ENCODE measurements at places on chromosomes 3 and 15. TPM values are rescaled to one million over a fixed set of nuclear protein-coding genes. Genes with fewer than 3 reads are reported as not detected.

GRCh38 chr3:151281671-151282324 lies 3.5 kb upstream of the P2RY14 start:
- no peak for DNase-seq

DNA sequence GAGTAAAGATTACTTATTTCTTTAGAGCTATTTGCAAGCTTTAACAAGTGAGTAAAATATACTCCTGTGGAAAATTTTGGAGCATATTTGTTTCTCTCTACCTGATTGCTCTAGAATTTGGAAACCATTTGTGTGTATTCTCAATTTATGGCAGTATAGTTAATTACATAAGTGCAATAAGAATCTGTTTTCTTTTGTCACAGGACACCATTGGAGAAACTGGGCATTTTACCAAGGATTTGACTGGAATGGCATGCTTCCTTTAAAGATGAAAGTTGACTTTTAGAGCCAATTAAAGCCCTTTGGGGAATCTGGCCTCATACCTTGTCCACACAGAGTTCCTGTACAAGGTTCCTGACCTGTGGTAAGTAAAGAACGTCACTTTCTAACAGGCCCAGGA lies 38.4 kb downstream of the PAQR5 start:
- no peak for DNase-seq

- no peak for DNase-seq
These were observed 158.2 kb upstream of the ARHGEF26 start for GRCh38 chr3:153963012-153963411.

DNA sequence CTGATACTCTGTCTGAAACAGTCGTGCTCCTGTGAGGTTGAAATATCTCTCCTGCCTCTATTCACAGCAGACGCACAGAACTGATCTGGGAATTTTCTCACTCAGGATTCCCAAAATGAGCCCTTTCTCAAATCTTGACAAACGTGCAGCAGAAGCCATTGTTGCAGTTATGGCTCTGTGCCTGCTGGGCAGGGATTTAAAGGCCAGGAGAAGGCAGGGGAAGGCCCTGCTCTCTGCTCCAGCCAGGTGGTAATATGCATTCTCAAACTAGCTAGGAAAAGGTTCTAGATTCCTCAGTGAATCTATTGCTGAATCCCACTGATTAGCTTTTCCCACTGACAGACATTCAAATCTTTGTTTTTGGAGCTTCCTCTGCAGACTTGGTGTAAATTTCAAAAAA lies 2.2 kb downstream of the MINAR1 start:
- DNase-seq: no peak

DNA sequence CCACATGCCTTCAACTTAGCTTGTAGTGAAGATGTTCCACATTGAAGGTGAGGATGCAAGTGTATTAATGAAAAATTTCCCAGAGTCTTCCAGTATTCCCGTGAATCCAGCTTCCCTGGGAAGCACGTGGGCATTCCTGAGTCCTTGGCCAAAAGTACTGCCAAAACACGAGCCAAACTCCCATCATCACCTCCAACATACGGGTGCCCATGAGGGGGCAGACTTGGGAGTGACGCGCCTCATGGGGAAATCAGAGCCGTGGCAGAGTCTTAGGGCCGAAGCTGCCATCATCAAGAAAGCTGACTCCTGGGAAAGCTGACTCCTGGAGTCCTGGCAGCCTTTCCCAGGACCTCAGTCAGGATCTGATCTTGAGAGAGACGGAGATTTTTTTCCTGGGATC lies 20.1 kb upstream of the TM2D3 start:
- DNase-seq: no peak

DNA sequence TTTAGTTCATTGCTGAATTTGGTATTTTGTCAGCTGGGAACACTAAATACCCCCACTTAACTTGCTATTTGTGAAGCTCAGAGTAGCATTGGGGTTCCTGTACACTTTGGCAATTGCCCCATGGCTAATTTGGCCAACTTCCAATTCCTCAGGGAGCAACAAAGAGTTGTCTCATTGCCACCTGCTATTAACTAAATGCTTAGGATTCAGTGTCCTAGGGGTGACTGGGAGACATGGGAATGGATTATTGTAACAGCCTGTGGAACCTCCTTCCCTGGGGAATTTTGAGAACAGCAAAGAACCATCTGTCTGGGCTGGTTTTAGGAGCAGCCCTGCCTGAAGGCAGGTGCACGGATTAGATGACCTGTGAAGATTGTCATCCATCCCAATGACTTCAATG lies 437.4 kb upstream of the TPRG1 start:
- DNase-seq: no peak

DNA sequence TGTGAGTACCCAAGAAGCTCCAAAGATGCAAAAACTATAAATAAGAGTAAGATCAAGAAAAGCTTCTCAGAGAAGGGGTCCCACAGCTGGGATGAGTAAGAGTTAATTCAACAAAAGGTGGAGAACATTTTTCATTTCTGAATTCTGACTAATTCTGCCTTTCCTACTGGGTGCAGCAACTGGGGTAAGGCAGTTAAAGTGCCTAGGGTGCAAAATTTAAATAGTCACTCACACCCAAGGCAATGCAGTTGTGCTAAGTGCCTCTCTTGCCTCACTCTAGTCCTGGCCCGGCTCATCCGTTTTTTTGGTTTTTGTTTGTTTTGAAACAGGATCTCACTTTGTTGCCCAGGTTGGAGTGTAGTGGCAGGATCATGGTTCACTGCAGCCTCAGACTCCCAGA lies 240.2 kb downstream of the TP63 start:
- DNase-seq: no peak

- no peak for DNase-seq
These were observed 36.5 kb downstream of the HCN4 start for GRCh38 chr15:73331991-73332925.

DNA sequence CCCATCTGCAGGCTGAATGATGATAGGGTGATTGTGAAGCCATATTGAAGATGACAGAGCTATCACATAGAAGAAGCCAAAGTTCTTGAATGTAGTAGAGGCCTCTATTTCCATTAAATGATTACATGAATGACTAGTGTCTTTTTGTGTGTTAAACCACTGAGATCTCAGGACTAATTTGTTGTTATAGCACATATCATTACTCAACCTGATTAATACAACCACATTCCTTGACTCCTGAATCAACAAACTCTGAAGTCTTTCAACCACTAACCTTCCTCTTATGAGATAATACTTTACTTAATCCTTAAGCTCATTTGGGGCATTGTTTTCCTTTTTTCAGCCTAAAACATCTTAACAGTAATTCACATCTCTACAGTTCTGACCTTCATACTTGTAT lies 564.5 kb upstream of the ADAMTS9 start:
- no peak for DNase-seq

- peak; percentile 68 for DNase-seq
These were observed 227.3 kb downstream of the ITPR1 start for GRCh38 chr3:4720316-4721075.

GRCh38 chr15:94761574-94761973 lies 530.2 kb downstream of the MCTP2 start:
- no peak for DNase-seq

DNA sequence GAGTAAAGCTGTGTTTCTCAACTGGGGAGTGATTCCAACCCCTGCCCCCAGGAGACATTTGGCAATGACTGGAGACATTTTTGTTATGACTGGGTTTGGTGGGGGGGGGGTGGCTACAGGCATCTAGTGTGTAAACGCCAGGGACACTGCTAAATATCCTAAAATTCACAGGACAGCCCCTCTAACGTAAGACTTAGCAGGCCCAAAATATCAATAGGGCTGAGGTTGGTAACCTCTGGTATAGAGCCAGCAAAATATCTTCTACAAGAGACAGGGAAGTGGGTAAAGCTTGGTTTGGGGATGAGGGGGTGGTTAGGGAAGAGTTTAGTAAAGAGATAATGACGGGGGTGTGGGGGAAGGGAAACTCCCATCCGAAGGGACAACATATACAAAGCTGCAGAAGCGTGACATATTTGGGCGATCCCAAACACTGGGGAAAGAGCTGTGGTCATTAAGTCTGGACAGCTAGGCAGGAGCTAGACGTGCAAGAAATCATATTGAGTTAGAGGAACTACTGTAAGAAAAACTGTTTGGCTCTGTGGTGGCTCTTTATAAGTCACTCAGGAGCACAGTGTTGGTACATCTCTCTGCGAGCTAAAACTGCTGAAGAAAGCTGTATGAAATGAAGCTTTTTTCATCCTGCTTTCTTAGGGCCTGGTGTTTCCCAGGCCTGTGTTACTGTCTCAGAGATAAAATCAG lies 697 bp upstream of the TRIM69 start:
- DNase-seq: no peak

GRCh38 chr3:35592589-35593295 lies 46.6 kb upstream of the ARPP21 start:
- DNase-seq: no peak

DNA sequence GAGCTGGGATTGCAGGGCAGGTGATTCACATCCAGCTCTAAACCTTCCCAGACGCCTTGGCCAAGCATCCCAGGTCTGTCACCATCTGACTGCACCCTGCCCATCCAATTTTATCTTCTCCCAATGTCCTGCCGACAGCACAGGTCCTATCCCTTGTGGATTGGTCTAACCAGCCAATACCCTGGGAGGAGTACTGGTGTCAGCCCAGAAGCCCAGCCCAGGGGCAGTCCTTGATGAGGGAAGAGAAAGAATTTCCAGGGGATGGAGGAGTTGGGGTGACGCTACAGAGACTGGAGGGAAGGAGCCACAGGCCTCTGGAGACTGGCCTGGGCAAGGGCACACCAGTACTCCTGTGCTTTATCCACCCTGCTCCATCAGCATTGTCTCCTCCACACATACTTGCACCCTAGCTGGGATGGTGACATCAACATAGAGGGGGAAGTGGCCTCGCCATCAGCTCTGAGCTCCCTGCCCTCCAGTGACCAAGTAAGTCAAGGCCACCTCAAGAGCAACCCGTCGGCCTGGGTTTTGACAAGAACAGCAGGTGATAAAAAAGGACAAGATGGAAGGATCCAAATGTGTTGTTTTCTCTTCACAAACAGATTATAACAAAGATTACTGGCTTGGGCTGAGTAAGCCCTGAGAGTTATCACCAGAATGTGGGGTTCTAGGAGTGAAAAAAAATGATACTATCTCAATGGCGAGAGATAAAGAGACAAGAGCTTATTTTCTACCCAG lies 114.6 kb downstream of the AQP9 start:
- no peak for DNase-seq

DNA sequence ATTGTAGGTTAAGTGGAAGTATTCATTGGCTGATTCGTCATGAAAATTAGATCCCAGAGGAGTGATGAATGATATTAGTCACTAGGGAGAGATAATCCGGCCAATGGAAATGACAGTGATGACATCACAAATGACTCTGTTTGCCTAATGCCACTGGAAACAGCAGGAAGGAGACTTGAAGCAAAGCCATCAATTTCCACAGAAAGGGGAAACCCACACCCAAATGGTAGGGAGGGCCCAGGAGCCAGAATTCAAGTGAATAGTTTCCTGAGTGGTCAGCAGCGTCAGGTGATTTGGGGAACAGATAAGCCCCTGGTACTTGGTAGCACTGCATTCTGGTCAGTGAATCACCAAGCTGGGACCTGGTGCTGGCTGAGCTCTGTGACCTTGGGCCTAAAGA lies 3.3 kb upstream of the ADAMTS9 start:
- DNase-seq: no peak

- DNase-seq: no peak
These were observed 118.1 kb upstream of the SLC6A11 start for GRCh38 chr3:10697918-10698317.

DNA sequence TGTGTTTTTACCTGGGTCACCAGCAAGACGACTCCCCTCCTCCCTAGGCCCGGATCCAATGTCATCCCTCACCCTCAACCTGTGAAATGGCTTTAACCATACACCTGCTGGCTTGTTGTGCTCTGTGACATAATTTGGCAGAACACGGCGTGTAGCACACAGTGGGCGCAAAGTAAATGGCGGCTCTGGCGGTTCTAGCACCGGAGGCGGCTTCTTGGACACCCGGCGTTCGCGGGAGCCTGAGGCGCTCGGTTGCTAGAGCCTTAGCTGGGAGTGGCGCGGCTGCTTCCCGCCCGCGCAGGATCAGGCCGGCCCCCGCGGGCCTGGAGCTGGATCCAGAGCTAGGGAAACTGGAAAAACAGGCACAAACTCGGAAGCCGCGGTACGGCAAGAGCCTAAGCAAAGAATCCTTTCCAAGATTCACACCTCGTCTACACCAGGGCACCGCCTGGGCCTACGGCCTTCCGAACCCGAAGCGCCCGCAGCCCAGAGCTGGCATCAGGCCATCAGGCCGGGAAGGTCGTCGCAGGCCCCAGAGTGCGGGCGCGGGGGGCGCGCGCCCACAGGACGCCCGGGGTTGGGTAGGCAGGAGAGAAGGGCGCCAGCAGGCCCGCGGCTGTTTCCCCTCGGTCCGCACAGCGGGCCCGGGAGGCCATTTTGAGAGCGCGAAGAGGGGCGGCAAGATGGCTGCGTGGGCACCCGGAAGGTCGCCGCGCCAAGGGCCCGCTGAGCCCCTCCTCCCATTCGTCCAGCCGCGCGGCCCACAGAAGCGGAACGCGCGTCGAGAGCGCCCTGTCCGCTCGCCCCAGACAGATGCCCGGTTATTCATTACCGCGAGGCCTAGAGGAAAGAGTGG lies 43.9 kb upstream of the POLG start:
- DNase-seq: peak; percentile 81

- DNase-seq: no peak
These were observed 20.8 kb downstream of the DMXL2 start for GRCh38 chr15:51601801-51602200.

DNA sequence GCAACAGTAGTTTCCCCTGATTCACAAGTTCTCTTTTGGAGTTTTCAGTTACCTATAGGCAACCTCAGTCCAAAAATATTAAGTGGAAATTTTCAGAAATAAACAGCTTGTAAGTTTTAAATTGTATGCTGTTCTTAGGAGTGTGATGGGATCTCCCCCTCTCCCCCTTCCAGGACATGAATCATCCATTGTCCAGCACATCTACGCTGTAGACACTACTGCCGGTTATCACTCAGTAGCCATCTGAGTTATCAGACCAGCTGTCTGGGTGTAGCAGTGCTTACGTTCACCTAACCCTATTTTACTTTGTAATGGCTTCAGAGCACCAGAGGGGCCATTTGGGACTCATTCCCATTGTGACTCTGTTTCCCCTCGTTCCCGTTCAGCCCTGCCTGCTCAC lies 96.7 kb upstream of the PLXNA1 start:
- no peak for DNase-seq

- no peak for DNase-seq
These were observed 75.1 kb upstream of the MELTF start for GRCh38 chr3:197104738-197105137.

- no peak for DNase-seq
These were observed 65.1 kb downstream of the SLC12A8 start for GRCh38 chr3:125147491-125147820.

GRCh38 chr3:120572027-120572426 lies 24.1 kb upstream of the NDUFB4 start:
- DNase-seq: no peak

Gene SCN11A
- total RNA-seq: 0.13 TPM

Gene TF
- 3.5 TPM for total RNA-seq

Gene SUSD5
- 1.3 TPM for total RNA-seq

Gene TMEM62
- 28.0 TPM for total RNA-seq

Gene CDC25A
- total RNA-seq: 4.7 TPM

Gene DCLK3
- total RNA-seq: 0.15 TPM

Gene TRH
- total RNA-seq: not detected

Gene CLDND1
- 74.8 TPM for total RNA-seq

Gene SNX22
- 7.4 TPM for total RNA-seq

Gene ITIH4
- 10.1 TPM for total RNA-seq

Gene GATA2
- 16.5 TPM for total RNA-seq

Gene ZPLD1
- 0.26 TPM for total RNA-seq

Gene ALPK3
- 6.9 TPM for total RNA-seq

Gene RPL4
- 1,719 TPM for total RNA-seq

Gene DPPA2
- total RNA-seq: not detected

Measured in left lung (tissue), 14 donors.